ENCODE measurements at places on chromosomes 12 and 14.

GRCh38 chr14:23469906-23470403, 452 bp downstream of the NGDN start:
- no peak for DNase-seq

- DNase-seq: no peak
Observed at GRCh38 chr14:99430491-99430890, 50.2 kb downstream of the SETD3 start.

- DNase-seq: no peak
Observed at GRCh38 chr12:25058658-25059058, 109.8 kb upstream of the BCAT1 start.

DNA sequence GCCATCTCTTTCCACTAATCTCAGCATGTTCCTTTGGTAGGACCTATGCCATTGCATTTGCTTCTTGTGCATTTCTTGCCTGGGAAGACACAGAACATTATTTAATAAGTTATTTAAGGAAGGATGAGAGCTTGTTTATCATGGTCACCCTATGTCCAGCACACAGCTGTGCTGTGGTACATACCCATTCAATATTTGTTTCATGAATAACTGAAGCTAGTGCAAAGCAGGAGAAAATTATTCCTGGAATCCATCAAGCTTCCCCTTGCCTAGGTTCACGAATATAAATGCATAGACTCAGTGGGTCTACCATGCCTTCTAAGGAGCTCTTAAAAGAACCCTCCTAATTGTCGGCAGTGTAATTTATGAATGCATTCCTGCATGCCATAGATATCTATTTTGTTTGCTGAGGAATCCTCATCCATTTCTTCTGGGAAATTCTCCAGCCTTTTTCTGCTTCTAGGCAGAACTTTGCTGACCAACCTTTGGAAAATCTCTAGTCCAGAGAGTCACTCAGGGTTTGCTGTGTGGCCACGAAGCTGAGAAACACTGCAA, 599.8 kb upstream of the TMEM132C start:
- no peak for DNase-seq

GRCh38 chr14:52596320-52596719, 43.7 kb downstream of the GPR137C start:
- DNase-seq: no peak

DNA sequence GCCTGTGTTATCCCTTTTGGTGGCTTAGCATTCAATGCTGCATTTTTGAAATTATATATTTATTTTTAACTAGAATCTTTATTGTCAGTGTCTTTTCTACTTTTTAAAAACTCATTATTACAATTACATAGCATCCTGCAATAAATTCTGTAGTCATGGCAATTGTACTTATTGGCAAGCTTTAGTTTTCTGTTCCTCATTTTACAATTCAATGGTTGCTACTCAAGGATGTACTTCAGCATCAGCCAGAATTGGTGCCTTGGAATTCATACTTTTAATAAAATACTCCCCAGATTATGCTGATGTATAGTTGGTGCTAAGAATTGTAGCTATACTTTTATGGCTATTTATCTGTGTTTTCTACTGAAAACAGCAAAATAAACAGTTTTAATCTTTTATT, 1756.8 kb upstream of the SEL1L start:
- DNase-seq: no peak

- DNase-seq: no peak
Observed at GRCh38 chr12:117208206-117208605, 17.9 kb upstream of the FBXO21 start.
